ENCODE measurements at places on chromosomes 11 and 22.
A peak's percentile ranks its signal among the peaks of the same experiment; 100 is the strongest.

GRCh38 chr11:87422566-87422965 is 384.8 kb downstream of the TMEM135 start:
- no peak for DNase-seq

DNA sequence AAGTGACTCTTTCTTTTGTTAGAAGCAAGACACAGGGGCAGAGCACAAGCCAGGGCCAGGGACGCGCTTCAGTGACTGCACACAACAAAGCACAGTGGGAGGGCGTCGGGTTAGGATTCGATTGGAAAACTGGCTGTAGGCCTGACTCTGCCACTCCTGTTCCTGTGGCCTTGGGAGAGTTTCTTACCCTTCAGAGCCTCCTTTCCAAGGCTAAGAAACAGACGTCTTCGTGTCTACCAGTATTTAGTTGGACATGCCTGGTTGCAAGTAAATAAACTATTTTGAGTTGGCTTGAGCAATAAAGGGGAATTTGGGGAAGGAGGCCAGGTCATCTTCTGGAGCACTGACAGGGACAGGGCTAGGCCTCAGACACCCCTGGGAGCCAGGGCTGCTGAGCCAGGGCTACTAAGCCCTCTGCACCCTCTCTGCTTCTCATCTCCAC is 549.1 kb downstream of the INSC start:
- DNase-seq: peak; percentile 48

GRCh38 chr11:110833033-110833484 is 120.8 kb upstream of the ARHGAP20 start:
- DNase-seq: no peak

DNA sequence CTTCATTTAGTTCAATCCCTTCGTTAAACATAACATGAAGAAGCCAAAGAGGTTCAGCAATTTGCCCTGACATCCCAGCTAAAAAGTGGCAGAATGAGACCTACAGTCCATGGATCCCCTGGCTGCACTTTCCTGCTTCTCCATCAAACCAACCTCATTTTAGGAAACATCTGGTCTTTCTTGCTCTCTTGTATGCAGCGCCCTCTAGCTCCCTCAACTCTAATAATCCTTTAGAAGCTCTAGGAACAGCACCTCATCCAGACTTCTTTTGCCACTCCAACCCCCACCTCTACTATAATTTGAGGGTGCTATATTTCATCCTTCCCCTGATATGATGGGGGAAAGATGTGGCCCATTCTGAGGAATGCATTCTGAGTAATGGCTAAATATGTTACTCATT is 7.4 kb downstream of the CNTF start:
- no peak for DNase-seq

GRCh38 chr11:64767344-64768299 is 7.8 kb upstream of the PYGM start:
- DNase-seq: no peak

DNA sequence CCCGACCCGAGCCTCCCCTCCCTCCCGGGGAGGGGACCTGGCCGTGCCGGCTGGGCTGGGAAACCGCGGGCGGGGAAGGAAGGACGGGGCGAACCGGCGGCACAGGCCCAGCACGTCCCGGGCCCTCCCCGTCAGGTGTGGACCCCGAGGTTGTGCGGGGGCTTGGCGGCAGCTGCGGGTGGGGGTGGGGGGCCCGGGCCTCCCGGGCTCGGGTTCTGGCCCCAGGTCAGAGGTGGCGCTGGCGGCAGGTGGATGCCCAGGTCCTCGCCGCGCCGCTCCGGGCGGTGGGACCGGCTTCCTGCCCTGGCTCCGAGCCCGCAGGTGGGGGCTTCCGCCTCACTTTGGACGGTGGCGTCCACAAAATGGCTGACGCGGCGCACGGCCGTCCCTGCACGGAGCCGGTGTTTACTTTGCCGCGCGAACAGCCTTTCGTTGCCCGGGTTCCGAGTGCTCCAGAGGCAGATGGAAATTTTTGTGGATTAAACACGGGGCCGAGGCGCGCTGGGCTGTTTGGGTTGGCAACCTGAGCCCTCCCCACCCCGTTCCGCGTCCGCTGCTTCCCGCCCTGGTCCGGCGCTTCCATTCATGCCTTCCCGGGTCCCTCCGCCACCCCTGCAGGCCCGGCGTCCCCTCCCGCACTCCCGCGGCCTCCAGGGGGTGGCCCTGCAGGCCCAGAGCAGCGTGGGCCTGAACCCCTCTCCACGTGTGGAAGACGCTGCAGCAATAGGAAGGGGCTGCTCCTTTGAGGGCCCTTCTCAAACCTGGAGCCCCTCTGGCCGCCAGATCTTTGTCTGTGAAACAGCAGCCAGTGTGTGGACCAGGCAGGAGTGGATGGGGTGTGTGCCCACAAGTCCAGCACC is 92.0 kb upstream of the KCNQ1OT1 start:
- DNase-seq: peak; percentile 40

- DNase-seq: no peak
These were observed 585.2 kb downstream of the BRD1 start for GRCh38 chr22:49242480-49242879.

DNA sequence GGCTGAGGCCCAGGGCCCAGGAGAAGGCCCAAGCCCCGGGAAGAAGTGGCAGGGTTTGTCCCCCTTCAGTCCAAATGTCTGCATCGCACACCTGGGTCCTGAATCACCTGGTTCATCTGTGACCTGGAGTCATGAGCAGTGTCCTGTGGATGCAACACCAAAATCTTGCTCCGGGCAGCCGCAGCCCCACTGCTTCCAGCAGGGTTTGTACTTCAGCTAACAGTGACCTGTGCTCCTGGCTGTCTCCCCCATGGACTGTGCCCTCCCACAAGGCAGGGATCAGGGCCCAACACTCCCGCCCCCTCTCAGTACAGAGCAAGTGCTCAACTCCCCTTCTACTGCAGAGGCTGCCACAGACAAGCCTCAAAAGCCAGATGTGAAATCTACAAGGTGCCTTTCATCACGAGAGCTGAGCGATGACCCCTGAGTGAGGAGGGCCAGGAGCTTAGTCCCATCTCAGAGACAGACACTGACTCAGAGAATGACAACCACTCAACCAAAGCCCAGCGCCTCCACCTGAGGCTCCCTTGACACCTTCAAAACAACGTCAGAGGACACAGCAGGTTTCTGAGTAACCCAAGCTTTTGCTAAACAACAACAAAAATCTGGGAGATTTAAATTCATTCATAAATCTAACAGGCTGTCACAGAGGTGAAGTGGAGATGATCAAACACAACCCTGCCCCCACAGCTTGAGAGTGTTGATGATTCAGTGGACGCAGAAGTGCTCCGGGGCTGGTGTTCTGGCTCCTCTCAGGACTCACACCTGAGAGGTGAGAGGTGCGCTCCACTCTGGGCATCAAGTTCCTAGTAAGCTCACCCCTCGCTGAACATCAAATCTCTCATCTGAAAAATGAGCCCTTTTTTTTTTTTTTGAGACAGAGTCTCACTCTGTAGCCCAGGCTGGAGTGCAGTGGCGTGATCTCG is 3.4 kb downstream of the KIAA0930 start:
- no peak for DNase-seq

DNA sequence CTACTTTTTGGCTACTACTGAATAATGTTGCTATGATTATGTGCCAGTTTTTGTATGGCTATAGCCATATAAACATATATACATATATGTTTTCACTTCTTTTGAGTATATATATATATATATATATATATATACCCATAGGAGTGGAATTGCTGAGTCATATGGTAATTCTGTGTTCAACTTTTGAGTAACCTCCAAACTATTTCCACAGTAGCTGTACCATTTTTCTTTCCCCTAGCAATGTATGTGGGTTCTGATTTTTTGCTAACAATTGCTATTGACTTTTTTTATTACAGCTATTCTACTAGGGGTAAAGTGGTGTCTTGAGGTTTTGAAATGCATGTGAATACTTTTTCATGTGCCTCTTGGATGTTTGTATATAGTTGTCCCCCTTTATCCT is 30.4 kb downstream of the CBL start:
- no peak for DNase-seq

- DNase-seq: no peak
These were observed 7.1 kb upstream of the MYBPC3 start for GRCh38 chr11:47359586-47359985.

GRCh38 chr11:1054143-1055108 is 17.9 kb upstream of the MUC6 start:
- DNase-seq: no peak

GRCh38 chr22:20799449-20799848 is 25.5 kb downstream of the SERPIND1 start:
- no peak for DNase-seq

- DNase-seq: no peak
These were observed 604 bp upstream of the POLR3H start for GRCh38 chr22:41544671-41545476.

- DNase-seq: no peak
These were observed 18.1 kb downstream of the DGCR2 start for GRCh38 chr22:19103880-19104821.

DNA sequence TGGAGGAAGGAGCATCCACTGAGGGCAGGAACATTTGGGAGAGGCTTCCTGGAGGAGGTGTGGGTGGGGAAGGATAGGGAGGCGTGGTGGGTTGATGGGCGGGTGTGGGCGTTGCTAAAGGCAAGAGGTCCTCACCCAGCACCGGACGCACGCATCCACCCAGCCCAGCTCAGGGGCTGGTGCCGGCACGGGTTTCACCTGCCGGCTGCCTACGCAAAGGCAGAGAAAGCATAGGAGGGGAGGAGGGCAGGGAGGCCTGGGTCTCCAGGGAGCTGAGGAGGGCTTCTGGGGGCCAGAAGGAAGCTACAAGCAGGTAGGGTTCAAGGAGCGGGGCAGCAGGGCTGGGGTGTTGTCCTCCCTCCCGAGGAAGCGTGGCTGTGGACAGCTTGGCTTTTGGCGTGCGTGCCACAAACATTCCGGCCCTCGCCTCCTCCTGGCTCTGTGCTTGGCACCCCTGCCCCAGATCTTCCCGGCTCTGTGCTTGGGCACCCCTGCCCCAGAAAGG is 7.8 kb downstream of the SSH3 start:
- no peak for DNase-seq

GRCh38 chr22:38869663-38870062 is 2.4 kb downstream of the CBX6 start:
- no peak for DNase-seq
